Kasumi-1 (cell line): ENCODE measurements at places on chromosomes 1 and 21.
A peak's percentile ranks its signal among the peaks of the same experiment; 100 is the strongest.

- DNase-seq: no peak
These were observed 11.2 kb upstream of the IVNS1ABP start for GRCh38 chr1:185328255-185328654.

GRCh38 chr1:181501612-181502011 lies 18.3 kb downstream of the CACNA1E start:
- no peak for DNase-seq

DNA sequence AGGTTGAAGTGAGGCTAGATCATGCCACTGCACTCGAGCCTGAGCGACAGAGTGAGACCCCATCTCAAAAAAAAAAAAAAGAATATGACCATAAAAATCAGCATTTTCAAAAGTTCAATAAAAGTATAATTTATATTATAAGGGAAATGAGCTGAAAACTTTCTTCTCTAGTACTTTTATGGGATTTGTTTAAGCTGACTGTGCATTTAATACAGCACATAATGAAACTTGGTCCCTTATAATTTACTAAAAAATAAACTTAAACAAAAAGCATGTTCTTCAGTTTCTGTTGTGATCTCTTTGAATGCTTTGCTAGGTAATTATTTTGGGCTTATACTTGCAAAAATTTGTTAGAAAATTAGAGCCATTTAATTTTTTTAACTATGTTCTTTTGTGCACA lies 77.8 kb downstream of the NCAM2 start:
- no peak for DNase-seq

GRCh38 chr1:246658567-246658966 lies 65.6 kb upstream of the SCCPDH start:
- DNase-seq: no peak

GRCh38 chr1:14759843-14760242 lies 161.4 kb downstream of the KAZN start:
- no peak for DNase-seq

- DNase-seq: no peak
These were observed 4.8 kb downstream of the PLA2G5 start for GRCh38 chr1:20074725-20075171.

GRCh38 chr1:212313616-212314015 lies 28.4 kb downstream of the PPP2R5A start:
- no peak for DNase-seq

DNA sequence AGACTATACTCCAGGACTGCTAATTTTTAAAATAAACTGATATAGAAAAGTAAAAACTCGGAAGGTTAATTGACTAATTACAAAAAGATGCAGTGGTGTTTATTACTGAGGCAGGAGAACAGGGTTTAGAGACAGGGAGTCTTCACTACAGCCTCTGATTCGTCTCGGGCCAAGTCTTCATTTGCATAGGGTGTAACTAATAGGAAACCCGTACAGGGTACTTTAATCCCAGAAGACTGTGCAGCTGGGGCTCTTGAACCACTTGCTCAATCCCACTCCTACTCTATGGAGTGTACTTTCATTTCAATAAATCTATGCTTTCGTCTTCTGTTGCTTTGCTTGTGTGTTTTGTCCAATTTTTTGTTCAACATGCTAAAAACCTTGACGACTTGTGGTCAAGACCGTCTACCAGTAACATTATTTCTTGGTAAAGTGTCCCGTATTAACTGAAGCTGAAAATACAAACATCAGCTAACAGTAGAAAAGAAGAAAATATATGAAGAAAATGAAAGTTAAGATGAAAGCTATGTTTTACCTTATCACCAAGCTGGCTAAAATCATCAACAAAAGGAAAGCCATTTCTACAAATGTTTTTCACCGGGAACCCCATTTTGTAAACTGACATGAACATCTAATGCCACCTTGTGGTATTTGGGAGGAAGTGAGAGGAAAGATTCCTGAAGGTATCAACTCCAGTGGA lies 8.0 kb downstream of the SDHB start:
- DNase-seq: peak; percentile 66

DNA sequence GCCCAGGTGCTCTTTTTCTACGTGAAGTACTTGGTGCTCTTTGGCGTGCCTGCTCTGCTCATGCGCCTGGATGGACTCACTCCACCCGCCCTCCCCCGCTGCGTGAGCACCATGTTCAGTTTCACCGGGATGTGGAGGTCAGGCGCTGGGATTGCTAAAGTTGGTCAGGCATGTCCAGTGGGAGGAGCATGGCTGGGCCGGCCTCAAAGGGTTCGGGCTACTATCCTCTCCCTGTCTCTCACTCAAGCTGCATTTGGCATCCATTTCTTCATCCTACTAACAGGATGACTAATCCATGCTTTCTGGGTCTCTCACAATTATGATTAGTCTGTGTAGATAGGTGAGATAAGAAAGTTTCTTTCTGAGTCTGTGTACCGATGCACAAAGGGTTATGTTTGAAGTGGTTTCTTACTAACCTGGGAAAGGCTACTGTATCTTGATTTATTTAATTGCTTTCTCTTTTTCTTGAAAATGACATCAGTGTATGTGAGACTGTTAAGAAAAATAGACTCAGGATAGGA lies 135.9 kb downstream of the HHAT start:
- no peak for DNase-seq

- DNase-seq: no peak
These were observed 123.9 kb downstream of the LHX4 start for GRCh38 chr1:180353945-180354344.

GRCh38 chr1:191984856-191985255 lies 173.4 kb upstream of the RGS18 start:
- no peak for DNase-seq

- no peak for DNase-seq
These were observed 190.4 kb upstream of the TNR start for GRCh38 chr1:175933801-175934200.

GRCh38 chr21:32359719-32360260 lies 33.0 kb downstream of the URB1 start:
- DNase-seq: peak; percentile 11

DNA sequence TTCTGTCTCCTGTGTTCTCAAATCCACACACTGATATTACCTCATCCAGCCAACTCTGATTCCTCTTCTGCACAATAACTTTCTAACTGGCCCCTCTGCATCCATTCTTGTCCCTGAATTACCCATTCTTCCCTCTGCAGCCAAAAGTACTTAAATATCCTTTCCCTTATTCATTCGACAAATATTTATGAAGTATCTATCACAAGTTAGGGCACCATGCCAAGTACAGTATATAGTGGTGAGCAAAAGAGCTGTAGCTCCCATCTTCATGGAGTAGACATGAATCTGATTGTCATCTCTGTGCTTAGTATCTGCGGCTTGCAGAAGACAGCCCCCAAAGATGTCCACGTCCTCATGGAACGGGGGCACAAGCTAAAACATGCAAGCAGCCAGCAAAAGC lies 316.8 kb downstream of the SETD4 start:
- no peak for DNase-seq

- DNase-seq: no peak
These were observed 222.4 kb downstream of the HHIPL2 start for GRCh38 chr1:222325506-222325905.

DNA sequence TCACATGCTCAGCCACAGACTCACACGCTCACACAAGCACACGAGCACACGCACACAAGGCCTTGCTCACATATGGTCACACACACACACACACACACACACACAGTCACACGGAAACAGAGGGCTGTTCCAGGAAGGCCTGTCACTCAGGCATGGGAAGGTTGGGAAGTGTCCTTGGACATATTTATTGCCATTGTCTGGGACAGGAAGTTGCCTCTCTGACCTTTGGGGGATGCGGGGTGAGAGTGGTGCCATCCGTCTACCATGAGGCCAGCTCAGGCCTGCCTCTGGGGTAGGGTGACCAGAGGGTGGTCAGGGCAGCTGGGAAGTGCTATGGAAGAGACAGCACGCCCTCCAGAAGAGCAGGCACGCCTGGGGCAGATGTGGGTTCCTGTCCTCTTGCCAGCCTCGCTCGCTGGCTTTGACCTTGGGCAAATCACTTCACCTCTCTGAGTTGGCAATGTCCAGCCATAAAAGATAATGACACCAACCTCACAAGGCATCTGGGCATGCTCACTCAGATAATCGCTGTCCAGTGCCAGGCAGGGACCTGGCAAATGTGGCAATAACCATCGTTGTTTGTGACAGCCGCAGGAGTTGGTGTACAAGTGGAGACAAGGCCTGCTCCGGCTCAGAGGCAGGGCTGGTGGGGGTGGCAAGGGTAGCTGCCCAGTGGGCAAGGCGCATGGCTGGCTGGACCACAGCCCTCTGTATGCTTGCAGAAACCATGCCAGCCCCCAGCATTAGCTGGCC lies 8.0 kb upstream of the GUCA2A start:
- no peak for DNase-seq

DNA sequence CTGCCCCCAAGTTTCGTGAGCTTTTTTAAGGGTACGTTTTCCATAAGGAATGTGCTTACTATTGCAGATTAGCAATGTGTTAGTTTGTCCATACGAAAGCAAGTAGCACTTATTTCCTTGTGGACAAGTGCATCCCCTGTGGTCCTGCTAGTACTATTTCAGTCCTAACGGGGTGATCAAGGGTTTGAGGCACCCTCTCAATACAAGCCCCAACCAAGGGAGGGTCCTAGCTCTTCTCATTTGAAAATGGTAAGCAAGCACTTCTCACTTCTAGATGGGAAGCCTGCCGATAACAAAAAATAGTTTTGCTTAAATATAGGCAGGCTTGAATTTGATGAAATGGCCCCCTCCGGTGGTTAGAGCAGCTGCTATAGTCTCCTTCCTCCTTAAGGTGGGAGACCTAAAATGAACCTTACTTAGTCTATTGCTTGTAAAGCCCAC lies 64.0 kb upstream of the HMCN1 start:
- peak; percentile 69 for DNase-seq

- no peak for DNase-seq
These were observed 207.0 kb downstream of the PTPRC start for GRCh38 chr1:198845851-198846250.

- DNase-seq: no peak
These were observed 21.3 kb upstream of the A3GALT2 start for GRCh38 chr1:33342041-33342723.

- DNase-seq: no peak
These were observed 13.9 kb downstream of the ATF3 start for GRCh38 chr1:212622467-212622866.

GRCh38 chr1:66978201-66978600 lies 53.4 kb downstream of the MIER1 start:
- DNase-seq: no peak

GRCh38 chr1:35080171-35080854 lies 1.1 kb downstream of the ZMYM1 start:
- no peak for DNase-seq

DNA sequence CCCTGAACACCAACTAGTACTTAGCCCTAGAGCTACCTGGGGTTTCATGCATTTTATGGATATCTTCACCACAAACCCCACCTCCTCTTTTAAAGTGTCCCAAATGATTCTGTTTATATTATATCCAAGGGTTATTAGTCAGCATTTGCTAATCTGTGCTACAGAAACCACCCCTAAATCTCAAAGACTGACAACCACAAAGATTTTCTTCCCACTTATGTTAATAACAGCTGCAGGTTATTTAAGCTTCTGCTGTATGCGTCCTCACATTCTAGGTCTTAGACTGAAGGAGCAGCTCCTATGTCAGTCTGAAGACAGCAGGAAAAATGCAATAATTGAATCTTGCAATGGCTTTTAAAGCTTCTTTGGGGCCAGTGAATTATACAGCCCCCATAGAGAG lies 11.2 kb upstream of the PHC2 start:
- no peak for DNase-seq

DNA sequence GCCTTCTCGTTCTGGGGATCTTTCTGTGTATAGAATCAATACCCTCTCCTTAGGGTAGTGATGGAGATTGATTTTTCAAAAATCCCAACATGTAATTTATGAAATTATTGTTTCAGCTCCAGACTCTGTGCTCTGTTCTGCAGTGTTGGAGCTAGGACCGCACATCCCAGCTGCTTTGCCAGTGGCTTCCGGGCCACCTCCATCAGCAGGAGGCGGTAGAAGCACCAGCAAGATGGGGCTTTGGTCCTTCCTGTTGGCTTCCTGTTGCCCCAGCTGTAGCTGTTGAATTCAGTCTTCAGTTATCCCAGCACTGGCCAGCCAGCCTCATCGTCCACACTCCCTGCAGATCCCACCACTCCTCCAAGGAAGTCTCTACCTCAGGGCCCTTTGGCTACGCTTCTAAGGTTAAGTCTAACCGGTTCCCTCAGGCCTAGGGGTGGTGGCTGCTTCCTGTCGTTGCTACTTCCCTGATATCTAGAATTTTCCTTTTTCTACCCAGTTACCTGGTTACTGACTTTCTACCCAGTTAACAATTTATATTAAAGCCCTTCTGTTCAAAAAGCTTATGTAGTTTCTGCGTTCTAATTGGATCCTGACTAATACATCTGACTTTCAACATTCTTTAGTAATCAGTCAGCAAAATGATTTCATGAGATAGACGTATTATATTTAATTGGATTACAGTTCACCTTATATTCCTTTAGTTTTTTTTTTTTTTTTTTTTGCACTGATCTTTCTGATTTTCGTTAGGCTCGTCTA lies 24.6 kb downstream of the GALNT2 start:
- no peak for DNase-seq

GRCh38 chr1:46587069-46587468 lies 17.0 kb downstream of the MKNK1 start:
- DNase-seq: peak; percentile 30

DNA sequence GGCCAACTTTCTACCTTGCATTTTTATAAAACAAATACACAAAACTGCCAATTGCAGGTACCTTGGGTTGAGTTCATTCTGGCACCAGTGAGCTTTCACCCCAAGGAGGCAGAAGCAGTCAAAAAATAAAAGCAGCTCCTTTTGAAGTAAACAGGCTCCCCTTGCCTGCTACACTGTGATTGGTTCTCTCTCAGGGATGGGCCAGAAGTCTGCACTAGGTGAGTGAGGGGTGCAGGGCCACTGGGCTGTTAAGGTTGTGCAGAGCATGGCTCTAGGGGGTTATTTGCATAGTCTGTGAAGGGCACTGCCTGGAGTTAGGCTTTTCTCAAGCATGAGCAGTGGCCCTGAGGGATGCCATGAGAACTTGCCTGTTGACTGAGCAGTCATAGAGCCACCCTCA lies 39.1 kb downstream of the AKNAD1 start:
- DNase-seq: no peak

DNA sequence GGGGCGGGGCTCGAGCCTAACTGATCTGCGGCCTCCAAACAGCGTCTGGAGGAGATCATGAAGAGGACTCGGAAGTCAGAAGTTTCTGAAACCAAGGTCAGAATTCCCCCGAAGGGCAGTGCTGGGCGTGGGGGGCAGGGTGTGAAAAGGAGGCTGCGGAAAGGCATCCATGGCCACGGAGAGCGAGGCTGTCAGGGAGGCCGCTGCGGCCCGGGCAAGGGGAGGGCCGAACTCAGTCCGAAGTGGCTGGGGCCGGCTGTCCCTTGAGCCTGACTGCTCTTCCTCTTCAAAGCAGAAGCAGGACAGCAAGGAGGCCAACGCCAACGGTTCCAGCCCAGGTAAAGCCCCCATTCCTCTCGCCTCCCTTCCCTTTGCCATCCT lies 23.2 kb downstream of the MAP7D1 start:
- no peak for DNase-seq

GRCh38 chr1:210328746-210329503 lies at the start of gene HHAT:
TSS of gene HHAT (plus strand) at chr1:210328902. CDS start at chr1:210348976, 20,074 bp downstream.
- peak; percentile 71 for DNase-seq

DNA sequence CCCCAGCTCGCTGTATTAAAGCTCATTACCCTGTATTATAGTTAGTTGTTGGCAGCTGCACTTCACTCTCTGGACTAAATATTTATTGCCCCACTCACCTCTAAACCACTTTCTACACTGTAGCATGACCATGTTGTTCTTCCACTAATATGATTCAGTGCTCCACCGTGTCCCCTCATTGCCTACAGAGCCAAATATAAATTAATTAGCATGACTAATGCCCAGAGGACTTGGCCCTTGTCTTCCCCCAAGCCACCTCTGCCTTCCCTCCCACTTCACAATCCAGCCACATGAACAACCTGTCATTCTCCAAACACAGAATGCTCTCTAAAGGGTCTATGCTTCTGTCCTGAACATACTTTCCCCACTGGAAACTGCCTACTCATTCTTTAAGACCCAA lies 276.5 kb downstream of the PLPP3 start:
- no peak for DNase-seq
